ENCODE measurements at places on chromosomes 6 and 20. TPM values are rescaled to one million over a fixed set of nuclear protein-coding genes. Genes with fewer than 3 reads are reported as not detected.

The XKR7 gene
- total RNA-seq, result not detected

GRCh38 chr20:49627329-49627761 is 59.4 kb upstream of the PTGIS start:
- DNase-seq, result no peak

The TNF gene
- 0.27 TPM for total RNA-seq

The CBFA2T2 gene
- 10.5 TPM for total RNA-seq

DNA sequence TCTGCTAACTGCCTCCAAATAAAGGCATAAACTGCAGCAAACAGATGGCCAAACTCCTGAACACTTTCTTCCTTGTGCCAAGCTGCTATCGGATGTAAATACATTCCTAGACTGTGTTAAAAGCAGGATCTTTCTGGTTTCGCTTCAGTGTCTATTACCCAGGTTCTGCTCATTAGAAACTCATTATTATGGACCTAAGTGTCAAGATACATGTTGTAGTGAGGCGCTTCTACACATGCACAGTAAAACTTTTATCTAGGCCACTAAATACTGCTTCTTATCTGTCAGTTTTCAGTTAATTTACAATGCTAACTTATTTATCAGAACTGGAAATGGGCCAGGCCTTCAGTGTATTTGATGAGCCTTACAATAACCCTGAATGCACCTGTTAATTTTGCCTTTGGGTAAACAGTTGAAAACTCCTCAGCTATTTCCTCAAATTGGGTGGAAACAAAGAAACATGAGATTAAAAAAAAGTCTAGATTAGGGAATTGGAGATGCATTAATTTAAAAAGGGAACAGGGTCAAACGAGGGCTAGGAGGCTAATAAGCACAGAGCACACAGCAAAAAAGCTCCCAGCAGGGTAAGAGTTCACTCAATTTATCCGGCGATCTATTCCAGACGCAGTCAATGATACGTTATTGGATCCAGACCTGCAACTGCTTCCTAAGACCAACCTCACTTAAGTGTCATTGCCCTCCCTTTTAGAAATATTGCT is 240.6 kb downstream of the FOXC1 start:
- no peak for DNase-seq

Data from esophagus squamous epithelium (tissue), 5 donors.